ENCODE measurements at places on chromosomes 3 and 15. TPM values are rescaled to one million over a fixed set of nuclear protein-coding genes. Genes with fewer than 3 reads are reported as not detected.

Gene EFCC1
- total RNA-seq: 0.11 TPM

Gene MKRN3
- total RNA-seq: not detected

DNA sequence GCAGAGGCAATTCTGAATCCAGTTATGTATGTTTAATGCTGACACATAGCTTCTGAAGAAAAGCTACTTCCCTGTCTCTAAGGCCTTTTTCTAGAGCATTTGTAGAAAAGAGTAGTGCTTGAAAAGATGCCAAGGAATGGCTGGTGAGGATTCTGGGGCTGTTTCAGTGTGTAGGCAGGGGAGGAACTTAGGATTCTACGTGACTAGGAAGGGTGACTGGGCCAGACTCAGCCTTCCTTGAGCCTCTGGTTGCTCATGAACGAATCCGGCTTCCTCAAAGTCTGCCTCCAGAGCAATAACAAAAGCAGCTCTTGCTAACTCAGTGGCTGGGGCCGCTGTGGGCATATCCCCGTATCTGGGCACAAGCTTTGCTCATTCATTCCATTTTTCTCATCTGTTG, 104.8 kb upstream of the WNT5A start:
- no peaks in the 10 kb centered on the region for H3K36me3 ChIP-seq
- H3K4me3 ChIP-seq: no peak overlapping the region
- H3K27ac ChIP-seq: no peak overlapping the region

DNA sequence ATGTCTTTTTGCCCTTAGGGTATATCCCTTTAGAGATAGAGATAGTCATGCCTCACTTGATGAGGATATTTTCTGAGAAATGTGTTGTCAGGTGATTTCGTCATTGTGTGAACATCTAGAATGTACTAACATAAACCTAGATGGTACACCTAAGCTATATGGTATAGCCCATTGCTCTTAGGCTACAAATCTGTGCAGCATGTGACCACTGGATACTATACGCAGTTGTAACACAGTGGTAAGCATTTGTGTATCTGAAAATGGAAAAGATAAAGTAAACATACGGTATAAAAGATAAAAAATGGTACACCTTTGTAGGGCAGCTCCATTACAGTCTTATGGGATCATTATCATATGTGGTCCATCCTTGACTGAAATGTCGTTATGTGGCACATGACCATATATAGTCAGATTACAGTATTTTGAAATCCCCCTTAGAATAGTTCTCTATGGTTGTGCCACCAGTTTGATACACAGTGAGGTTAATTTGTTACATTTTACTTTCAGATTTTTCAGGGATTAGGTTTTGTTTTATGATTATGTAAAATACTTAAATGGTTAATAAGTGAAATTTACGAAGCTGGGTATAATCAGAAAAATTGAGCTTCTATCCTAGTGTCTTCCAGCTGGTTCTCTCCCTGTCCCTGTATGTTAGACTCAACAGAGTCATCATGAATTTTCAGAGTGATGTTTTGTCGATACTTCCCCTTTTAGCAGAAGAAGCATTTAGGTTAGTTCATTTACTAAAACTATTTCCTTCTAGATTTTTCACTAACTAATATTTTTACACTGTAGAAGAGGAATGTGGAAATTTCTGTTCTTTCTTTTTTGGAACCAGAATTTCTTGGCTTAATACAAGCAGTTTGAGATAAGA, 12.8 kb downstream of the SETD5 start:
- H3K4me3 ChIP-seq: no peak overlapping the region
- peaks cover 8% of the 10 kb centered on the region for H3K4me1 ChIP-seq
- no peak for DNase-seq
- H3K27ac ChIP-seq: no peak overlapping the region
- H3K36me3 ChIP-seq: no peaks in the 10 kb centered on the region

DNA sequence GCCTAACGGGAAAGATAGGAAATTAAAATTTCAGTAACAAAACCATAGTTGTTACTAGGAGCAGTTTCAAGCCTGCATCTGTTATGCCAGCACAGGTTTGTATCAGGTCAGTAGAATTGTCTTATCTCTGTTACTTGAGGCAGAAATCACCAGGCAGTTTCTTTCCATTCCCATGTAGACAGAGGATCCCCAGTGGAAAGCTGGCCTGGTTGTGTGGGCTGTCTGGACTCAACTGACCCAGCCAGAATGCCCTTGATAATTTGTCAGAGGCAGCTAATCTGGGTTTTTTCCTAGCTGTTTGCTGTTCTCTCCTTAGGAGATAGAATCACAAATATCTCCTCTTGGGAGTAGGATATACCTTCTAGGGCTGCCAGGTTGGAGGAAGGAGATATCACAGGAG, 1044.7 kb downstream of the IGSF11 start:
- no peaks in the 10 kb centered on the region for H3K4me1 ChIP-seq
- H3K27ac ChIP-seq: no peak overlapping the region
- no peaks in the 10 kb centered on the region for H3K36me3 ChIP-seq

- no peak for DNase-seq
- H3K4me3 ChIP-seq: no peak overlapping the region
- H3K4me1 ChIP-seq: no peaks in the 10 kb centered on the region
- no peak overlapping the region for H3K27ac ChIP-seq
- no peaks in the 10 kb centered on the region for H3K36me3 ChIP-seq
Observed at GRCh38 chr3:139136469-139137202, 91.9 kb upstream of the PRR23C start.

DNA sequence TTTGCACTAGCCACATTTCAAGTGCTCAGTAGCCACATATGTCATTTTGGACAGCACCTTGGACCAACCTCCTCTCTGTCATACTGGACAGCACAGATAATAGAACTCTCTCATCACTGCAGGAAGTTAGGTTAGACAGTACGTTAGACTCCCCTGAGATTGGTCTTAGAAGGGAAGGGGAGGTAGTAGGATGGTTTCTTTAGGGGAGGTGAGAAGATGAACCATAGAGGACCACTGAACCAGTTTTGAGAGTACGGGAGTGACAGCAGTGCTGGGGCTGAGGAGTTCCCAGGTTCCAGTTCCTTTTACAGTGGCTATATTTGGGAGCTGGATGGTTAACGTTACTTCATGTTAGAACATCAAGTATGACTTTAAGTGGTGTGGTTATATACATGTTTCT, 7.8 kb downstream of the LRCH3 start:
- no peaks in the 10 kb centered on the region for H3K27me3 ChIP-seq
- peak overlapping the region; percentile 60 for H3K27ac ChIP-seq
- DNase-seq: no peak
- H3K4me3 ChIP-seq: no peak overlapping the region
- H3K4me1 ChIP-seq: peaks cover 9% of the 10 kb centered on the region
